ENCODE measurements at places on chromosomes 1 and 21.

DNA sequence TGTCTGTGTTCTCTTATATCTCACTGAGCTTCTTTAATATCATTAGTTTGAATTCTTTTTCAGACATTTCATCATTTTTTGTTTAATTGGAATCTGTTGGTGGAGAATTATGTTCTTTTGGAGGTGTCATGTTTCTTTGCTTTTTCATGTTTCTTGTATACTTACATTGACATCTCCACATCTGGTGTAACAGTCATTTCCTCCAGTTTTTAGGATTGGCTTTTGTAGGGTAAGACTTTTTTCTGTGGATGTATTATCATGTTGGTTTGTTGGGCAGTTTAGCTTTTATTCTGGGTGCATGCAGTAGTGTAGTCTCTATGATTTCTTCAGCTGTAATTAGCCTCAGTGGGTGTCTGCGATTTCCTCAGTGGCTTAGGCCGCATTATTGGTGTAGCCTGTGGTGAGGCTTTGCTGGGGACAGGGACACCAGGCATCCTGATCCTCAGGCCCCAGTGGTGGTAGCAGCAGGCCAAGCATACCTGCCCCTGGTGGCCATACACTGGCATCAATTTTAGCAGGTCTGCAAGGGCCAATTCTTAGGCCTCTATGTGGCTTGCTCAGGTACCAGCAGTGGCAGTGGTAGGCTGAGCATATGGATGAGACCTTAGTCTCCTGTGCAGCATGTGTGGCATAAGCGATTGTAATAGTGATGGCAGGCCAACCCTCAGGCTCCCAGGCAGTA, 77.6 kb upstream of the SAMD13 start:
- no peak for DNase-seq

DNA sequence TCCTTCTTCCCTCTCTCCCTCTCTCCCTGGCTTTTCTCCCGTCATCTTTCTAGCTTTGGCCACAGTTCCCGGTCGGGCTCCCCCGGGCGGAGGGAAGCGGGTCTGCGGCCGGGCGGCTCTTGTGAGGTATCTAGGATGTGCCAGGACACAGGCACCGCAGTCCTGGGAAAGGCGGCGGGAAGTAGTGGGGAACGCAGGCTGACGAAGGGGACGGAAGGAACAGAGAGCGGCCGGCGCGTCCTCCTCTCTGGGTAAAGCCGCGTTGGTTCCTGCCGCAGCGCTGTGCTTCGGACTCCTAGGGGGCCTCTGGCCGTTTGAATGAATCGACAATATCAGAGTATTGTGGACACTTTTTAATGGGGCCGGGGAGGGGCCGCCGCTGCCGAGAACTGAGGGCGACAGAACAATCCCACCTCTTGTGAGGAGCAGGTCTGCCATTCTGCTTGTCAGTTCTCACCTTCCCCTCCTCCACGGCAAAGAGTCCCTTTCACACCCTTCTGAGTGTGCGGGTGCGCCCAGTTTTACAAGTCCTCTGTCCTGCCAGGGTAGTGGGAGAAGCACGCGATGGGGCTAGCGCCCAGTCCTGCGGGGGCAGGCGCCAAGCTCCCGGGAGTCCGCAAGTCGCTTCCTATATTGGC, 1.2 kb upstream of the LHX9 start:
- peak; percentile 70 for DNase-seq

GRCh38 chr1:204834752-204835151, 35.9 kb upstream of the NFASC start:
- DNase-seq: no peak

GRCh38 chr1:218969006-218969405, 204.7 kb upstream of the LYPLAL1 start:
- DNase-seq: no peak

DNA sequence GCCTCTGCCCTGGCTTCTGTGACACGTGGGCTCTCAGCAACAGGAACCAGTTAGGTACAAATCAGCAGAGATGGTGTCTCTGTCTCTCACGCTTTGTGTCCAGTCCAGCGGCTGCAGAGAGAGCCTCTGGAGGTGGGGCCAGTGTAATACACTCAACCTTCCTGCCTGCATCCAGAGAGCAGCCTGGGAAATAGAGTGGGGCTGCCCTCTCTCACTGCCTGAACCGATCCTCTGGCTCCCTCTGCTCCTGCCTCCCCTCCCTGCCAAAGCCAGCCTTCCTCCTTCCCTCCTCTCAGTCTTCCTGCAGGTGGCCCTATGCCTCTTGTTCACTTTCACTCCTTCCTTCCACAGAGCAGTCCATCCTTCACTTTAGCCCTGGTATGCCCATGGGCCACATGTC, at the start of gene ZNF648:
TSS of gene ZNF648 (minus strand) at position 119 of the 400 bp plus-strand sequence. CDS start 3,702 bp downstream, outside the sequence.
- no peak for DNase-seq

DNA sequence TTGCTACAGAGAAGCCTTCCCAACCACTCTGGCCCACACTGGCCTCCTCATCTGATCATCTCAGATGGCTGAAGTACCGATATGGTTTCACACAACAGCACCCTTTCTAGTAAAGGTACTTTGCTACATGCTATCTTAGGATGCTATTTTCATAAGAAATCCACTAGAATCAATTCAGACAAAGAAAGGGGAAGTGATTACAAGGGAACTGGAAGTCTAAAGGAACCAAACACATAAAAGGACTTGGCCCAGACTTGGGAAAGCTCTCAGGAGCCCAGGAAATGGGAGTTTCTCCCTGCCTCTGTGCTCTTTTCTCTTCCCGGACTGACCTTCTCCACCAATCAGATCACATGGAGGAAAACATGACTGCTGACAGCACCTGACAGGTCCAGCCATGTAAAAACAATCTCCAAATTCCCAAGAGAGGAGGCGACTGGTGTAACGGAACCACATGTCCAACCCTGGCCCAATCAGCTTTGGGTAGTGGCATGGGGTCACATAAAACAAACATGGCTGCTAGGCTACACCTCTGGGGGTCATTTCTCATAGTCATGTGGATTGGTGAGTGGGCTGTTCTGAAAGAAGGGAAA, 12.7 kb upstream of the FOXE3 start:
- no peak for DNase-seq

- DNase-seq: peak; percentile 67
Measured at GRCh38 chr1:10507111-10507879, 32.5 kb downstream of the PEX14 start.

DNA sequence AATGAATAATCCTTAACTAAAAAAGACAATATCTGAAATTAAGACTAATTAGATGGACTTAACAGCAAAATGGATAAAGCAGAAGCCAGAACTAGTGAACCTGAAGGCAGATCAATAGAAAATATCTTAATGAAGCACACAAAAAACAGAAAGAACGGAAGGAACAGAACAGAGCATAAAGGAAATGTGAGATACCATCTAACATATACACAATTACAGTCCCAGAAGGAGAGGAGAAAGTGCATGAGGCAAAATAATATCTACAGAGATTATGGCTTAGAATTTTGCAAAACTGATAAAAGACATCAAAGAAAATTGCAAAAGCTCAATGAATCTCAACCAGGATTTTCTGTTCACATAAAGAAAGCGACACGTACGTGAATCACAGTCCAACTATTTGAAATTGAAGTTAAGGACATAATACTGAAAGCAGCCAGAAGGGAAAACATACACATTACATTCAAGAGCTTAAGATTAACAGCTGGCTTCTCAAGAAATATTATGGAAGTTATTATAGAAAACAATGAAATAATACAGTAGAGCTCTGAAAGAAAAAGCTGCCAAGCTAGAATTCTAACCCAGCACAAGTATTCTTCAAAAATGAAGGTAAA, 182.0 kb downstream of the CDC42BPA start:
- no peak for DNase-seq

GRCh38 chr1:29410476-29410875, 174.2 kb downstream of the PTPRU start:
- DNase-seq: no peak

DNA sequence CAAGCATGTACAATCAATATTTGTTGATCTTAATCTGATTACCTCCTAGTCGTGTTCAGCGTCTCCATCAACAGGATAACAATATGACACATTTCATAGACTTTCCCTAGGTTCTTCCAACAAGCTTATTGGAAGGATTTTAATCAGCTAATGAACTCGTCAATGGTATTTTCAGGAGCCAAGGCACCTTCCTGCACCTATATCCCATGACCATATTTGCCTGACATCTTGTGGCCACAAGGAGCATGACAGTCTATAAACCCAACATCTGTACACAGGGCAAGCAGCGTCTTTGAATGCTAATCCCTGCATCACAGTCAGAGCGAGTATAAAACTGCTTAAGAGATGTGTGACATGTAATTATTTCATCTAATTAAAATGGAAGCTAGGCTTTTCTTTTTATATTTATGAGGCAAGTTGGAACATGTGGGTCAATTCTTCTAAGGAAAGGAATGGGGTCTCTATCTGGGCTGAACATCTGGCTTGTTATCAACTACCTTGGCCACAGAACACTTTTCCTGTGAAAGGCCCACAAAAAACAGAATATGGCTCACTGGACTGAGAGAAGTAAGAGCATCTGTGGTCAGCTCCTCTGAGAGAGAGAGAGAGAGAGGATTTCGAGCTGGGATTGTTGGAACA, 388.8 kb downstream of the NTNG1 start:
- DNase-seq: no peak

- no peak for DNase-seq
Measured at GRCh38 chr1:1150100-1150499, 23.6 kb upstream of the TTLL10 start.

GRCh38 chr21:17114045-17114444, 398.8 kb upstream of the CXADR start:
- no peak for DNase-seq

DNA sequence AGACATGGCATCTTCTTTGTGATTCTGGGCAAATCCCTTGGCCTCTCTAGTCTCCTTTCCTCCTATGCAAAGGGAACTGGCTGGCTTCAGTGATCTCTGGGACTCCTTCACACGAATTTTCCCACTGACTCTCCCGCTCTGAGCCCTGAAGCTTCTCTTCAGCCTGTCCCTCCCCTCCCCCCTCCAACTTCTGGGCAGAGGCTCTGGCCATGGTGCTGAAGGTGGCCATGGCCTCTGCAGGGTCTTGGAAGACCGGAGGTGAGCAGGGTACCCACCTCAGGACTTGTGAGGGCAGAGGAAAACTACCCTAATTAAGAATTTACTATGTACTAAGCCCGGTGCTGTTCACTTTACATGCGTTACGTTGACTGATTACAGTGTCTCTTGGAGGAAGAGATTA, 29.4 kb upstream of the POU3F1 start:
- DNase-seq: no peak

All from Right ventricle myocardium superior (tissue), 1 donor.